ENCODE measurements at places on chromosomes 2 and 18.

DNA sequence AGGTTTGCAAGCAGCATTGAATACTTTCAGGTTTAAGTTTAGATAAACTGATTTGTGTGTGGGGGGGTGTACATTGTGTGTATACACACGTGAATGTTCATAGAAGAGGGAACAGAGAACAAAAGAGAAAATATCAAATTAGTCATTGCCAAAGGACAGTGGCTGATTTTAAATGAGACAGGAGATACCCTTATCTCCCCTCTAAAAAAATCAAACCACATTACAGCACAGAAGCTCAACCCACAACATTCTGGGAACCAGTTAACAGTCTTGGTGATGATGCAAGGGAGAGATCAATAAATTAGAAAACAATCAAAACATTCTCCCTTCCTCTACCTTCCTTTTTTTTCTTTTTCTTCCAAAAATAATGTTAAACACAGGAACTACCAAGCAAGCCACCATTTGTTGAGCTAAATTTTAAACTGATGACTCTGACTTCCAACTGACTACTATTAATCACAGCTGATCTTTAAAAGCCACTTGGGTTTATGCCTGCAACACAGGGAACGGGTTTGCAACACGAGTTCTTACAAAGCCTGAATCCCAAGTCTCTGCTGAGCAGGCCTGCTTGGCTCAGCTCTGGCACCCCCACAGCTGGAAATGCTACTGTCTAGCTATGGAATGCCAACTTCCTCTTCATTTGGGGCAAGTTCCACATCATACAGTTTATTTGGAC, 119.2 kb upstream of the ACVR1C start:
- no peak for DNase-seq

- DNase-seq, result no peak
Observed at GRCh38 chr2:75596784-75597183, 36.0 kb upstream of the EVA1A start.

- no peak for DNase-seq
Observed at GRCh38 chr18:58055890-58056558, 12.0 kb downstream of the NEDD4L start.

GRCh38 chr2:217079165-217079564, 219.3 kb upstream of the TNP1 start:
- DNase-seq, result no peak

GRCh38 chr2:127552336-127552735, 16.9 kb downstream of the MYO7B start:
- no peak for DNase-seq

GRCh38 chr2:7625392-7626138, 708.4 kb downstream of the RNF144A start:
- DNase-seq, result no peak

All from stimulated activated CD4-positive, alpha-beta T cell treated with anti-CD3 and anti-CD28 coated beads, TNF-alpha, amount 100 ng/mL, for 24 hours (primary cell).